Peyer's patch (tissue), 4 donors: ENCODE measurements at places on chromosomes 1 and 21.

- DNase-seq, result no peak
Measured at GRCh38 chr1:93338387-93339146, 7.1 kb upstream of the DR1 start.

DNA sequence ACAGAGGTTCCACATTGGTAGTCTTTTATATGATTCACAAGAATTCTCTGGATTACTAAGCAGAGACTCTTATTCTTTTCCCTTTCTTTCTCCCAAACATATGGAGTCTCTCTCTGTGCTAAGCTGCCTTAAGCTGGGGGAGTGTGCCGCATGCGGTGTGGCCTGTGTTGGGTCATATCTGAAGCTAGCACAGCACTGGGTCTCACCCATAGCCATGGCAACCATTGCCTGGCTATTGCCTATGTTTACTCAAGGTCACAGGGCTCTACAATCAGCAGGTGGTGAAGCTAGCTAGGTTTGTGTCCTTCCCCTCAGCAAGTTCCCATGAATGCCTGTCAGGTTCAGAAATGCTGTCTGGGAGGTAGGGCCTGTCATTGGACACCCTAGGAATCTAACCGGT is 73.6 kb upstream of the ZRANB2 start:
- DNase-seq, result no peak

DNA sequence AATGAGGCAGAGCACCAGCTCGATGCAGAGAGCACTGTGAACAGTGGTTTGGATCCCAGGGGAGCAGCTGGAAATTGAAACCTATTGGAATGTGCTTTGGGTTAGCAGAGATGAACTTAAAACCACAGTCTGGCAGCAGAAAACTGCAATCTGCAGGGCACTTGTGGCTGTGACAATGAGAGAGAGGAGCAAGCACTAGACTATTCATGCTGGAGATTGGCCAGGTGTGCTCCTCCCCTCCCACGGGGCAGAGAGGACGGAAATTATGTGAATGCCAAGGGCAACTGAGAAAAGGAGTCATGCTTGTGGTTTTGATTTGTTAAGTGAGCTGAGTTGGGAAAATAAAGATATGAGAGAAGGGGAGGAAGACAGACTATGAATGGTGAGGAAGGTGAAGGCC is 38.1 kb downstream of the HSD3B2 start:
- no peak for DNase-seq

GRCh38 chr1:62593825-62594394 is 3.4 kb upstream of the ANGPTL3 start:
- no peak for DNase-seq

- no peak for DNase-seq
Measured at GRCh38 chr1:101366513-101367215, 129.8 kb downstream of the S1PR1 start.

GRCh38 chr1:67559222-67559700 is 125.7 kb upstream of the GADD45A start:
- DNase-seq, result no peak

DNA sequence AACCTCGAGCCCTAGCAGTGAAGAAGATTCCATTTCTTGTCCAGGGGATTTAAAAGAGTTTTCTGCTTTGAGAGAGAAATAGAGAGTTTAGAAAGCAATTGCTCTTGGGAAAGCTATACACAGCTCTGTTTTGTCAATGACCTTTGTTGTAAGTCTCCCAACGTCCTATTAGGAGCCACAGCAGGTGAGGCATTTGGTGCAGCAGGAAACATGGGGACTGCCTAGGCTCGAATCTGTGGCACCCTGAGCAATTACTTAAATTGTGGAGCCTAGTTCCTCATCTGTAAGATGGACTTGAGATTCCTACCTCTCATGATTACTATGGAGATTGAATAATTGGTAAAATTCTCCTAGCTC is 8.2 kb downstream of the DCLRE1B start:
- no peak for DNase-seq

GRCh38 chr1:71522721-71523120 is 441.9 kb upstream of the ZRANB2 start:
- no peak for DNase-seq

DNA sequence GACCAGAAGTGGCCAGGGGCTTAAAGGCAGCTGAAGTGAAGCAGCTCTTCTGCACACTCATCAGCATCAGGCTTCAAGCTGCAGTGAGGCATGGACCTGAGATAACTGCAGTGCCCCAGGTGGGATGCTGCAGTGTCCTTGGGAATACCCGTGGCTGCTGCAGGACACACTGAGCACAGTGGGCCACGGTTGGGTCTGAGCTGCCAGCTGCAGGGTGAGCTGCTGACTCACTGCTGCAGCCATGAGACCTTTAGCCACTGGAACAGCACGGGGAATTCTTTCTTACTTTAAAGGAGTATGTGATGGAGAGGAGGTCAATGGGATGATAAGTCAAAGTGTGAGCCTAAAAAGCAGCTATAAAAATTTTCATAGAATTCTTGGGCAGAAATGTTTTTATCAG is 102.1 kb downstream of the XCL2 start:
- no peak for DNase-seq
